SK-N-SH (cell line): ENCODE measurements at places on chromosomes 4 and X. TPM values are rescaled to one million over a fixed set of nuclear protein-coding genes. Genes with fewer than 3 reads are reported as not detected.

- DNase-seq, result no peak
Observed at GRCh38 chrX:153565996-153566580, 32.9 kb downstream of the CCNQ start.

- DNase-seq, result no peak
Observed at GRCh38 chr4:159384632-159385031, 281.8 kb downstream of the RAPGEF2 start.

- DNase-seq, result no peak
Observed at GRCh38 chr4:145435646-145436045, 46.0 kb upstream of the SMAD1 start.

- DNase-seq, result no peak
Observed at GRCh38 chrX:111743316-111743715, 62.3 kb downstream of the ALG13 start.

DNA sequence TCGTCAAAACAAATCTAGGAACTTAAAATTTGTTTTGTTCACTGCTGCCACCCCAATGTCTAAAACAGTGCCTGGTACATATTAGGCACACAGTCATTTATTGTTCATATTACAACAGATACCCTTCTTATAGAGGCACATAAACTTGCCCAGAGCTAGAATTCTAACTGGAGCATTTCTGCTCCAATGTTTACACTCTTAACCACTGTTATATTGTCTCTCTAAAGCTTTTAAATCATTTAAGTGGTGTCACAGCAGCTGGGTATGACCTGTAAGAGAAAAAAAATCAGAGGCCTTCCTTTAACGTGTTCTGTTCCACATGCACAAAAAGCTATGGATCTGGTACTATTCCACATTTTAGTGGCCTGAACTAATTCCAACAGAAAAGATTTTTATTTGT, 3.0 kb downstream of the UBE2D3 start:
- no peak for DNase-seq

DNA sequence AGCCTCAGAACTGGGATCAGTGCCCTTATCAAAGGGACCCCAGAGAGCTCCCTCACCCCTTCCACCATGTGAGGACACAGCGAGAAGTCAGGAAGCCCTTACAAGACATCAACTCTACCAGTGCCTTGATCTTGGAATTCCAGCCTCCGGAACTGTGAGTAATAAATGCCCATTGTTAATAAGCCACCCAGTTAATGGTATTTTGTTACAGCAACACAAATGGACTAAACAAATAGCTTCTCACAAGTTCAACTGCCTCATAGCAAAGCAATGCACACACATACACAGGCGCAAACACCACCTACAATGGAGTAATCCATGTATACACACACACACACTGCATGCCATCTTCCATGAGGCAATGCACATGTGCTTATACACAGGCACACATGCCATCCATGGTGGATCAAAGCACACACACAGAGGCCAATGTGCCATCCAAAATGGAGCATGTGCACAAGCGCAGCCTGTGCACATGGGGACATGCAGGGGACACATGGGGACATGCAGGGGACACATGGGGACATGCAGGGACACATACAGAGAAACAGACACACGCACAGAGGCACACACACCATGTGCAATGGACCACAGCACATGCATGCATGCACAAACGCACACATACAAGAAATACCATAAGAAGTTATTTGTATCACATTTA, 137.6 kb upstream of the TBL1X start:
- no peak for DNase-seq

- no peak for DNase-seq
Observed at GRCh38 chrX:150569155-150569477, 695 bp downstream of the MTM1 start.

Gene TLR10
- not detected in 2 replicates for polyA plus RNA-seq

Gene FREM3
- polyA plus RNA-seq, result 0.02 and 0.03 TPM in 2 replicates

Gene ODAPH
- 0.03 and 0.19 TPM in 2 replicates for polyA plus RNA-seq

Gene TLR6
- polyA plus RNA-seq, result 0.10 and 0.19 TPM in 2 replicates

GRCh38 chr4:94127707-94128328, 79.8 kb upstream of the SMARCAD1 start:
- peak; percentile 52 for DNase-seq

DNA sequence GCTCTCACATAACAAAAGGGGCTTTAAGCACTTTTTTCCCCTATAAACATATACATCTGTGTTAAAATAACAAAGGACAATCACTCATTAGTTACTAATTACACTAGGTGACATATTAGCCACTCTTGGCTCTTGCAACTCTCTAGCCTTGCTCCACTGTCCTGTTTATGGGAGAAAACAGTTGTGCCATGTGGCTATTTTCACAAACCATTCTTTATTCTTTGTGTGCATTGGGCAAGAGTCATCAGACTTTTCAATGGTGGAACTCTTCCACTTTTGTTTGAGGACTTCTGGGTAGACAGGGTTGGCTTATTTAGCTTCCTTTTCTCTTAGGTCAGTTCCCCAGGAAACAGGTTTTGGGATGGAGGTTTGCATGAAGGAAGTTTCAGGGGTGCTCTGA, 16.0 kb upstream of the FAM149A start:
- no peak for DNase-seq

- no peak for DNase-seq
Observed at GRCh38 chr4:109820563-109820962, 5.0 kb downstream of the GAR1 start.

Gene PORCN
- 10.6 and 11.0 TPM in 2 replicates for polyA plus RNA-seq

- peak; percentile 41 for DNase-seq
Observed at GRCh38 chrX:11665168-11666111, at the start of gene ARHGAP6. Gene ARHGAP6 (minus strand): TSS chrX:11665920. CDS start chrX:11664828, 1,092 bp downstream.

Gene SSX3
- polyA plus RNA-seq, result 0.16 and 0.21 TPM in 2 replicates

Gene NAA10
- 192 and 229 TPM in 2 replicates for polyA plus RNA-seq

- DNase-seq, result peak; percentile 2
Observed at GRCh38 chrX:85611926-85612325, 232.5 kb upstream of the POF1B start.

Gene KLHL13
- 19.5 and 27.6 TPM in 2 replicates for polyA plus RNA-seq

GRCh38 chr4:187586892-187587291, 408.7 kb upstream of the ZFP42 start:
- no peak for DNase-seq

Gene EDA
- polyA plus RNA-seq, result 0.02 and 0.06 TPM in 2 replicates

DNA sequence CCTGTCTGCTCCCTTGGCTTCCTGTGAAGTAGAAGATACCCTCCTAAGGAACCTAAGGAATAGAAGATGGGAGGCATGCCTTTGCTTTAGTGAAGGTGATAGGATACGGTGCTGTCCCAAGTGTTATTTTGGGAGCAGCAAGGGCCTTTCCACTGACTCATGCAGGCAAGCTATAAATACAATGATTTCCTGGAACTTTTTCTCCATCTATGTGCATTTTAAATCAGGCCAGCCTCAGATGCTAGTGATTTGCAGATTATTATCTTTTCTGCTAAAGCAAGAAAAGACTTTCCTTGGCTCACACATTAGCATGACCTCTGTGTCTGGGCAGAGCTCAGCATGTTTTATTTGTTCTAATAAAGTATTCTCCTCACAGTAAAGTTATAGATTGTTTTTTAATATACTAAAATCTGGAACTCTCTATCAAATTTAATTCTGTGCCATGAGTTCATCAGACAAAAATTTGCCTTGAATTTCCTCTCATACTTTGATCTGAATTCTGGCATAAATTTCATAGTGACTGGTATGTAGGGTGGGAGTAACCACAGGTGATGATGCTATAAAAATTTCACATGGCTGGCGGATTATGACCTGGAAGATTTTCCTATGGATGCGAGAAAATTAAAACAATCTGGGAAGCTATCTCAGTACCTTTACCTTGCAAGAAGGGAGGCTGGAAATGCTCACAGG, 131.7 kb downstream of the REPS2 start:
- no peak for DNase-seq

DNA sequence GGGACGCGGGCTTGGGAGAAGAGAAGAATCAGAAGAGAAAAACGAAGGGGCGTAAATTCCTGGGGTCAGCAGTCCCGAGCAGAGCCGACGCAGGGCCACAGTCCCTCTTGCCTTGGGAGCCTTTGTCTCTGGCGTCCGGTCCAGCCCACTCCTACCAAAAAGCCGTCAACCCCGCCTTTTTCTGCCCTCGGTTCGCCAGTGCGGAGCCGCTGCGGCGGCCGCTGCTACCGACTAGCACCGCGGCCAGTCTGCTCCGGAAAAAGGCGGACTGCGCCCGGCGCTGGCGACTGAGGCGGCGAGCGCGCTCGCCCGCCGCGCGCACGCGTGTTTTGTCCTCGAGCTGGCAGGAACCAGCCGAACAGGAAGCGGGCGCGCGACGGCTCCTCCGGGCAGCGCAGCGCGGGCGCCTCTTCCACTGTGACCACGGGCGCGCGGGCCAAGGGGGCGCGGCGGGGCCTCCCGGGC, 502 bp downstream of the HNRNPDL start:
- DNase-seq, result no peak

DNA sequence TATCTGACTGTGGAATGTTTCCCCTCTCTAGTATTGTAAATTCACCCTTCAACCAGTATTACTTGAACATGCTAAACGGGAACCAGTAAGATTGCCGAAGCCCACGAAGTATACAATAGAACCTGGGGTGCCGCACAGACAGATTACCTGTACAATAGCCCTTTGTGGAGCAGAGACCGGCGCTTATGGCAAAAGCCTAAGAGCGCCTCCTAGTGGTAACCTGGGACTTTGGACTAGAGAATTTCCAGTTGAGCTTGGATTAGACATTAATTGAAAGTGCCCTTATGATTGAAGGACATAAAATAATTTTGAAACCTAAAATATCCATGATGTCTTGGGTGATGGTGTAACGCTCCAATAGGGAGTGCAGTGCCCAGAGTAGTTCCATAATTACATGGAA, 14.1 kb downstream of the ZNF157 start:
- DNase-seq, result peak; percentile 54

DNA sequence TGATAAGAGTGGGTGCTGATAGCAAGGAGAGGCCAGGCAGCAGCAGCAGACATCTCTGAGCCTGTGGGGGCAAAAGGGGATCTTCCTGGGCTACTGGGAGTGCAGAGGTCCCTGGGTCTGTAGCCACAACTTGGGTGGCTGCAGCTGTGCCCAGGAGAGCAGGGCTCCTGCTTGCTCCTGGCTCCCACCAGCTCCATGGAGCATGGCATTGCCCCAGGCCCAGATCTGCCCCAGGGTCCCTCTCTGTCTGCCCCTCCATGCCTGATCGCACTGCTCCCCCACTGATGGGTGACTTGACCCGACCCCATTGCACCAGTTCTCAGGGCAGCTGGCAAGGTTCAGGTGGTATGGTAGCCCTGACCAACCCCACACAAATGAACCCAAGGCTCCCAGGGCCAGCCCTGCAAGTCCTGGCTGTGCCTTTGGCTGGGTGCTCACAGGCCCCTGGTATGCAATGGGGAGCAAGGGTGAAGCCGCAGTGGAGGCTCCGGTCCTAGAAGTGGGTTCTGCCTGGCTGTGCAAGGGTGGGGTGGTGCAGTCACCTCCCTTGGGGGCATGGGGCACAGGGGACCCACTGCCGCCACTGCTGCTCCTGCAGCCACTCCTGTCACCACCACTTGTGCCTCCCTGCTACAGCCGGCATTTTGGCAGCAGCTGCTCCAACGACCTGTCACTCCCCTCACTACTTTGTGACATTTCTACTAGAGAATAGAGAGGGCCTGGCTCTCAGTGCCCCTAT, 184.9 kb downstream of the NPFFR2 start:
- no peak for DNase-seq

Gene MAGEA4
- 0.10 and 0.19 TPM in 2 replicates for polyA plus RNA-seq

Gene H2BW2
- not detected in 2 replicates for polyA plus RNA-seq

- no peak for DNase-seq
Observed at GRCh38 chr4:16513876-16514275, 287.6 kb upstream of the TAPT1 start.
